ENCODE measurements at places on chromosomes 1 and 21.

- DNase-seq = no peak
Observed at GRCh38 chr1:17013491-17014320, 2.0 kb upstream of the ATP13A2 start.

DNA sequence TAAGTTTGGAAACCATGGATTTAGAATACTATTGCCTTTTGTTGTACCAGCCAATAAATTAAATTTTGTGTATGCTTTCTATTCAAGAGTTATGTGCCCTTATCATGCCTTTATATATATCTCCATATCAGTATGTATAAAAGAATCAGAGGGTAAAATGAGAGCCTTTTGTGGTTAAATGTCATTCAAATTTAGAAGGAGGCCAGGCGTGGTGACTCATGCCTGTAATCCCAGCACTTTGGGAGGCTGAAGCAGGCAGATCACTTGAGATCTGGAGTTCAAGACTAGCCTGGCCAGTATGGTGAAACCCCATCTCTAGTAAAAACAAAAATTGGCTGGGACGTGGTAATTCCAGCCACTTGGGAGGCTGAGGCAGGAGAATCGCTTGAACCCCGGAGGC lies 88.9 kb downstream of the XPR1 start:
- no peak for DNase-seq

- no peak for DNase-seq
Observed at GRCh38 chr1:204971517-204972336, 71.3 kb upstream of the CNTN2 start.

- no peak for DNase-seq
Observed at GRCh38 chr1:90274376-90274775, 279.5 kb downstream of the ZNF326 start.

DNA sequence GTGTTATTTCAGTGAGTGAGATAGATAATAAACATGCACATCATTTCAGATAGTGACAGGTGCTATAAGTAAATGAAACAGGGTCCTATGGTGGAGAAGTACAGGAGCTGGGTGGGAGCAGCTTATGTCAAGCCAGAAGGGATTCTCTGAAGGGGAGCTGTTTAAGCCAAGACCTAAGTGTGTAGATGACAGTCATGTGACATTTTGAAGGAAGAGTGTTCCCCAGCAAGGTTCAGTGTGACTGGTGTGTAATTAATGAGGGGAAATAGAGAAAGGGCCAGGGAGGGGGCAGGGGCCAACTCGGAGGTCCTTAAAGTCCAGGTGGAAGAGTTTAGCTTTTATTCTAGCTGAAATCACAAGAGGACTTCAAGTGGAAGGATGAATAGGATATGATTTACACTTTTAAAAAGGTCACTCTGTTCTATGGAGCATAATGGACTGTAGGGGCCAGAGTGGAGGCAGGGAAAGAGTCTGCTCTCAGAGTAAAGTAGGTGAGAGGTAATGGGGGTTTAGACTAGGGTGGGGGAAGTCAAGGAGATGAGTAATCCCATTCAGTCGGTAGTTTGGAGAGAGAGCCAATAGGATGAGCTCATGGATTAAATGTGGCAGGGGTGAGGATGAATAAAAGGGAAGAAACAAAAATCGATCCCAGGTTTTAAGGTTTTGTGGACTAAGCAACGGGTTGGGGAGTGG lies 243.1 kb downstream of the CACNA1E start:
- no peak for DNase-seq

DNA sequence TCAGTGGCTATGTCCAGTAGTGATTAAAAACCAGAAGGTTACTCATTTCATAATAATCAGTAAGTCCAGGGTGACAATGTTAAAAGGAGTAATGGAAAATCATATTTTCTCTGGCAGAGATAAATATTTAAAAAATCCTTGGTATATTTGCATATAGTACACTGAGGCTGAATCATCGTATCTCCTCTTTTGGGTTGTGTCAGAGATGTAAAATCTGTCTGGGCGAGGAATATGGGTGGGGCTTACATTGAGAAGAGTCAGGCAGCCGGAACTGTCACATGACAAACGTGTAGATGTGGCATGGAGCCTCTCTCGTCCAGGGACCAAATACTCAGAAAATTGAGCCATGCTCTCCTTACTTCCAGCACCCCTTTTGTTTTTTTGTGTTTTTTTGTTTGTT lies 120.9 kb downstream of the FMN2 start:
- DNase-seq = no peak

- no peak for DNase-seq
Observed at GRCh38 chr21:36288651-36289243, 31.2 kb upstream of the MORC3 start.

DNA sequence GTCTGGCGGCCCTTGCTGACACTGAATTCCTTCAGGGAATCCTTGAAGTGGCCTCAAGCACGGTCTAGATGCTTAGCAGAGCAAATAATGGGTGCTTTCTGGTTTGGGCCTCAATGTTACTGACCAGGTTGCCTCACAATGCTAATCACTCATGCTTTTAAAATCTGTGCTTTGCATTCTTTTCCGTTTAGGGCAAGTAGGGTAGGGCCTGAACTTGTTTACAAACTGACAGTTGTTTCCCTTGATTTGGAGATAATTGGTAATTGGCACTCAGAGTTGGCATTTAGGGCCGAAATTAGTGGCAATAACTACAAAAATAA lies 1.4 kb downstream of the VPS13D start:
- no peak for DNase-seq

DNA sequence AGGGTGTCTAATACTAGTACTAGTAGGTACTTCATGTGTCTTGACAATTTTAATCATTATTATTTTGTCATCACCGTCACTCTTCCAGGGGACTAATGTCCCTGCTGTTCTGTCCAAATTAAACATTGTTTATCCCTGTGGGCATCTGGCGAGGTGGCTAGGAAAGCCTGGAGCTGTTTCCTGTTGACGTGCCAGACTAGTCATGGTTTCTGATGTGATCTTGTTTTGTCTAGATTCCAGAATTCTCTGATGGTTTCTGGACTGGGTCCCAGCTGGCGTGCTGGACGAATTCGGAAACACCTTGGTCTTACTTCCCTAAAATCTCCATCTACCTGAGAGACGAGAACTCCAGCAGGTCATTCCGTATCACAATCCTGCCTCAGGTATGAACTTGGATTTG lies 66.1 kb upstream of the FAM3B start:
- no peak for DNase-seq

DNA sequence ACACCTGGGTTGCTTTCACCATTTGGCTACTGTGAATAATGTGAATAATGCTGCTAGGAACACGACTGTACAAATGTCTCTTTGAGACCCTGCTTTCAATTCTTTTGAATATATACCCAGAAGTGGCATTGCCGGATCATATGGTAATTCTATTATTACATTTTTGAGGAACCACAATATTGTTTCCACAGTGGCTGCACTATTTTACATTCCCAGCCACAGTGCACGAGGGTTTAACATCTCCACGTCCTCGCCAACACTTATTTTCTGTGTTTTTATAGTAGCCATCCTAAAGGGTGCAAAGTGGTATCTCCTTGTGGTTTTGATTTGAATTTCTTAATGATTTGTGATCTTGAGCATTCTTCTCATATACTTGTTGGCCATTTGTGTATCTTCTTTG lies 15.7 kb downstream of the FHAD1 start:
- no peak for DNase-seq

- DNase-seq = no peak
Observed at GRCh38 chr1:109046671-109047070, 4.8 kb upstream of the WDR47 start.

GRCh38 chr1:19397217-19397945 lies 85.3 kb downstream of the SLC66A1 start:
- DNase-seq = no peak

- DNase-seq = no peak
Observed at GRCh38 chr1:119981986-119982815, 85.9 kb upstream of the ADAM30 start.

- no peak for DNase-seq
Observed at GRCh38 chr21:32576011-32576410, 9.3 kb downstream of the TCP10L start.

- no peak for DNase-seq
Observed at GRCh38 chr1:200353232-200353631, 56.6 kb downstream of the ZNF281 start.

DNA sequence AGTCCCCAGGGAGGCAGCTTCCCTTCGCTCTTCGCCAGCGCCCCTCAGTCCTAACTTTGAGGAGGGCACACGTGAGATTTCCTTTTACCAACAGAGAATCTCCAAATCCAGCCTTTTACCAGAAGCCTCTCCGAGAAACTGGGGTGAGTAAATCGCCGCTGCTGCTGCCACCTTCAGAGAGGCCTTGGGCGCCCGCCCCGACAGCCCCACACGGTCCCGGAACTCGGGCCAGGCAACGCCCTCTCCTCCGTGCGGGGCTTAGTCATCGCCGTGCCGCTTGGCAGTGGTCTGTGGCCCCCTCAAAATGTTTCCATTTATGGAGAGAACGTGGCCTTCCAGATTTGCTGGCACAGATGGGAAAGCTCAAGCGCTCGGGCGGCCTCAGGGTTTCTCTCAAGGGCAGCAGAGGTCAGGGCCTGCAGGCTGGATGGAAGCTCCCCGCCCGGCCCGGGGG lies 41.4 kb upstream of the COL6A2 start:
- peak; percentile 81 for DNase-seq

- no peak for DNase-seq
Observed at GRCh38 chr1:36257375-36257767, 33.1 kb downstream of the THRAP3 start.

DNA sequence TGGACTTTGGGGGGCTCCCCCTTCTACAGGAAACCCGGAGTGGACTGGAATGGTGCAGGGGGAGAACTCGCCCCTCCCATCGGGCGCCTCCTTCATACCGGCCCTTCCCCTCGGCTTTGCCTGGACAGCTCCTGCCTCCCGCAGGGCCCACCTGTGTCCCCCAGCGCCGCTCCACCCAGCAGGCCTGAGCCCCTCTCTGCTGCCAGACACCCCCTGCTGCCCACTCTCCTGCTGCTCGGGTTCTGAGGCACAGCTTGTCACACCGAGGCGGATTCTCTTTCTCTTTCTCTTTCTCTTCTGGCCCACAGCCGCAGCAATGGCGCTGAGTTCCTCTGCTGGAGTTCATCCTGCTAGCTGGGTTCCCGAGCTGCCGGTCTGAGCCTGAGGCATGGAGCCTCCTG lies at the start of gene TNFRSF14:
TNFRSF14 (plus strand) TSS at position 95 of the 401 bp plus-strand sequence; CDS start at position 389, 294 bp downstream.
- no peak for DNase-seq

DNA sequence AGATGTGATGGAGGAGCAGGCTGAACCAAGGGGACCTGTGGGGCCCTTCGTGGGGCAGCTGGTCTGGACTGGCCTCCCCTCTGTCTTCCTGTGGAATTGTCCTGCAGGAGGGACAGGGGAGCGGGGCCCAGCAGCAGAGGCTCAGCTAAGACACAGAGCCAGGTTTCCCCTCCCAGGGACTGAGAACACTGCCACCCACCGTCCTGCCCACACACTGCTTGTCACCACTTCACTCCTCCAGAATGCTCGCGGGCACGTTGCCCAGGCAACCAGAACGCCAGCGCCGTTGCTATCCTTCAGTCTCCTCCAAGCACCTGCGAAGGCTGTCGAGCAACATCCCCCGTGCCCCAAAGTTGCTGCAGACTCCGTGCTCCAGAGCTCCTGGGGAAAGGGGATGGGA lies 46.4 kb downstream of the AJAP1 start:
- no peak for DNase-seq

DNA sequence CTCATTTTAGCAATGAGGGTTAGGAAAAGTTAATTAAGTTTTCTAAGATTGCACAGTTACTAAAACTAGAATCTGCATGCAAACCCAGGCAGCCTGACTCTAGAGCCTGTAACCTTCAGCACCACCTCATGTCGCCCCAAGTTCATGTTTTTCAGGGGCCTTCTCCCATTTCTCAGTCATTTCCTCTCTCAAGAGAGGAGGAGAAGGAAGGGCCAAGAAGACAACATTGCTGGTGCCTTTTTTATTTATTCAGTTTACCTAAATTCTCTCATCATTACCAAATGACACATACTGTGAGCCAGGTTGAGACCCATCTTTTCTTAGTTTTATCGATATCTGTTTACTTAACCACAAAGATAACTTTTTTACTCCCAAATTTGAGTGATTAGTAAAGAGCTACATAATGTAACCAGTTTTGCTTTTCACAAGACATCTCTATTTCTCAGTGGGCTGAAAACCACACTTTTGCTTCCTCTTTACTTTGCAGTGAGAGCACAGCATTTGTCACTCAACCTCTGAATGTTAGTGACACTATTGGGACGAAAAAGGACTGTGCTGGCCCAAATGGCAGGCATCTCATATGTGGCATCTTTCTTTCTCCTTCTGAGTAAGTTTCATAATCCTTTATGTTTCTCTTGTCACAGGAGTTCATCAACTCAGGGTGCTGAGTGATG lies at the start of gene CD101:
CD101 (plus strand) TSS at position 507 of the 674 bp plus-strand sequence; CDS start at position 565, 58 bp downstream.
- no peak for DNase-seq

GRCh38 chr1:233993651-233994050 lies 89.2 kb downstream of the SLC35F3 start:
- DNase-seq = no peak

DNA sequence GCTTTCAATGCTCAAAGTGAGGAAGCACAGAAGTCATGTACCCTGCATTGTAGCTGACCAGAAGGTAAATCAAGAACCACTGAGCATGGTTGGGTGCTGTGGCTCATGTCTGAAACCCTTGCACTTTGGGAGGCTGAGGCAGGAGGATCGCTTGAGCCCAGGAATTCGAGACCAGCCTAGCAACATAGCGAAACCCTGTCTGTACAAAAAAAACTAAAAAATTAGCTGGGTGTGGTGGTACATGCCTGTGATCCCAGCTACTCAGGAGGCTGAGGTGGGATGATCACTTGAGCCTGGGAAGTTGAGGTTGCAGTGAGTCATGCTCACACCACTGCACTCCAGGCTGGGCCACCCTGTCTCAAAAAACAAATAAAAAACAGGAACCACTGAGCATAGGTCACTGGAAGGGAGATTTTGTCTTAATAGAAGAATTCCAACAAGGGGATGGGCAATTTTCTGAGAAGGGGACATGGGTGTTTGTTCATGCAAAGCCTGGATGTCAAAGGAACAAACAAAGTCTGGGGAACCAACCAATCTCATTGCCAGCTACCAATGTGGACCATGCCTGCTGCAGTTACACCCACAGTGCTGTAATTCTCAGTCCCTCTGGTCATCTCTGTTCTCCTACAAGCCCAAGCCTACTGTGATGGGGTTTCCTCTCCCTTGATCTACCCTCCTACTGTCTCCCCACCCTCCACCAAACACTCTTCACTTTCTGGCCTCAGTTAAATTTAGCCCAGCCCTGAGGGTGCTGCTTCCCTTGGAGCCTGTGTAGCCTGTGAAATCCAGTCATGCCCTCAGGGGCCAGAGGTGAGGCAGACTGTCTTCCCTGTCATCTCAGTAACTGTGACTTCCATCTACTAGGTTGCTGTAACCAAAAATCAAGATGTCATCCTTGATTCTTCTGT lies 47.9 kb downstream of the ELF3 start:
- DNase-seq = no peak

- DNase-seq = no peak
Observed at GRCh38 chr1:152928671-152929070, 18.3 kb upstream of the SPRR5 start.

GRCh38 chr1:41874903-41875411 lies 43.8 kb downstream of the HIVEP3 start:
- DNase-seq = no peak

GRCh38 chr1:57986432-57986831 lies 560.1 kb downstream of the OMA1 start:
- DNase-seq = no peak

DNA sequence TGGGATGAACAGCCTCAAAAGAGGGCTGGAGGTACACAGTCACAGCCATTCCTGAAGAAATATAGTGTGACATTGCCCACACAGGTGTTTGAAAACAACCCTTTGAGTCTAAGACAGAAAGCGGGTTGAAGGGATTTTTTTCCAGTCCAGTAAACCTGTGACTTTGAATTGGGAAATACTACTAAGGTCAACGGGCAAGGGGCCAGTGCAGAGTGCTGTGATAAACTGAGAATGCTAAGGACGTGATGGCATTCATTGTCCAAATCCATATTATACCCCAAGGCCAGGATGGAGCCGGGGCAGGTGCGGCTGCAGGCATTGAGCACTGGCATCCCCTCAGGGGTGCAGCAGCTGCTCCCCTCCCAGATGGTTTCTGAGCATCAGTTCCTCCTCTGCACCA lies 36.6 kb downstream of the KIAA0040 start:
- no peak for DNase-seq
